ENCODE measurements at places on chromosomes 5 and 9.

DNA sequence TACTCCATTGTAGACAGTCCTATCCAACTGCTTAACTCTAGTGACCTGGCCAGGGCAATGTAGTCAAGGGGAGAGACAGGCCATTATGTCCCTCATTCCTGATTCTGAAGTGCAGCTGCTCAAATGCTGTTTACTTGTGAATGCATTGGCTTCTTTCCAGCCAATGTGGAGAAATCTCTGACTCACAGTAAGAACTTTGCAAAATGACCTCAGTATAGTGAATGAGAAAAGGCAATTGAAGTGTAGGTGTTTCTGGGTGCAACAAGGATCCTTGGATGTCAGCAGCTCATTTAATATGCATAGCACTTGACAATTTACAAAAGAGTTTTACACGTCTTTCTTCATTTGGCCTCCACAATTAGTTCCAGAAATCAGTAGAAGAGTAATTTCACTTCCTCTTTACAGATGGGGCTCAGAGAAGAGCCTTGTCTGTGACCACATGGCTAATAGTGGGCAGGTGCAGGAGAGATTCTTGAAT lies 367.2 kb downstream of the OSTF1 start:
- DNase-seq: no peak

- DNase-seq: no peak
Measured at GRCh38 chr9:16712787-16713186, 157.7 kb downstream of the BNC2 start.

DNA sequence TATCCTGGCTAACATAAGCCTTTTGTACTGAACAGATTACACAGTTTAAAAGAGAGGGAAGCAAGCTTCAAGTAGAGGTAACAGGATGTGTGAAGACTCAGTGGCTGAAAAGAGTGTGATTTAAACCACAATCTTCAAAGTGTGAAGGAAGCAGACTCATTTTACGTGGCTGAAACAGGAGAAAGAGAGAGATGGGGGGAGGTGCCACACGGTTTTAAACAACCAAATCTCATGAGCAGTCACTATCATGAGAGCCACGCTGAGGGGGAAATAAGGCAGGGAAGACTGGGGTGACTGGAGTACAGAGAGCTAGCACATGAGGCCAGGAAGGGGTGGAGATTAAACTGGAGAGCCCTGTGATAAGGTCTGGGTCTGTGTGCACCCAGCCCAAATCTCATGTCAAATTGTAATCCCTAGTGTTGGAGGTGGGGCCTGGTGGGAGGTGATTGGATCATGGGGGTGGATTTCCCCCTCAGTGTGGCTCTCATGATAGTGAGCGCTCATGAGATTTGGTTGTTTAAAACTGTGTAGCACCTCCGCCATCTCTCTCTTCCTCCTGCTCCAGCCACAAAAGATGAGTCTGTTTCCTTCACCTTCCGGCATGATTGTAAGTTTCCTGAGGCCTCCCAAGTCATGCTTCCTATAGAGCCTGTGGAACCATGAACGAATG lies 318.6 kb upstream of the CD180 start:
- DNase-seq: no peak

GRCh38 chr9:75823151-75823550 lies 67.3 kb upstream of the PCSK5 start:
- DNase-seq: no peak

GRCh38 chr5:9766581-9766980 lies 136.4 kb upstream of the TAS2R1 start:
- no peak for DNase-seq

DNA sequence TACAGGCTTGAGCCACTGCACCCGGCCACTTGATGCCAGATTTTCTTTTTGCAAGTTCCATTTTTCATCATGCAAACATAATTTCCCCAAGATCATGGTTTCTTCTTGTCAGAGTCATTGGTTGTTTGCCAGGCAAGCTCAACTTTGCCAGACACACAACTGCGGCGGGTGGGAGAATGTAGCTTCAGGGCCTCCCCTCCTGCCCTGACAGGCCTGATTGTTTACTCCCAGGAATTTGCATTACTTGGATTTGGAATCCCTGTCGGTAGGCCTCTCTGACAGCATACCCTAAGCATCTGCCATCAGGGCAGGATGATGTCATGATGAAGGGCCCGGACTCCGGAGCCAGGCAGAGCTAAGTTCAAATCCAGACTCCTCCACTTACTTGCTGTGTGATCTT lies 15.1 kb downstream of the RPS14 start:
- DNase-seq: no peak

Measured in activated CD4-positive, alpha-beta T cell treated with anti-CD3 and anti-CD28 coated beads, Interleukin-2, amount 50 U/mL, for 1 hour (primary cell).